ENCODE measurements at places on chromosomes 5 and 9.

GRCh38 chr9:125440411-125440810 is 178.8 kb downstream of the GAPVD1 start:
- DNase-seq, result no peak

DNA sequence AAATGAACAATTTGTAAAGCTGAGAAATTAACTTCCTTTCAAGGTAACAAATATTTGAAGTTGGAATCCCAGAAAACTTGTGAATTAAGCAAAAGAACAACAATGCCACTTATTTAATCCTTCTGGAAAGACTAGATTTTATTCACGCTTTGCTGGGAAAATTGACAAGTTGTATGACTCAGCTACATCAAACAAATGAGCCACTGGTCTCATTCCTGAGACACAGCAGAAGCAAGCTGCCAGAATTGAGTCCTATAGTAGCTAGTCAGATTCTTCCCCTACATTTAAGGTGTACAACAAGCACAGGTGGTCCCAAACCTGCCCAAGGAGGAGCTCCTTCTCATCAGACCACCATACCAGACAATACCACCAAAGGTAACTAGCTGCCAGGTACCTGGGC is 280.7 kb downstream of the SPOCK1 start:
- DNase-seq, result no peak

GRCh38 chr9:127928676-127929624 is 1.6 kb downstream of the PIP5KL1 start:
- no peak for DNase-seq

DNA sequence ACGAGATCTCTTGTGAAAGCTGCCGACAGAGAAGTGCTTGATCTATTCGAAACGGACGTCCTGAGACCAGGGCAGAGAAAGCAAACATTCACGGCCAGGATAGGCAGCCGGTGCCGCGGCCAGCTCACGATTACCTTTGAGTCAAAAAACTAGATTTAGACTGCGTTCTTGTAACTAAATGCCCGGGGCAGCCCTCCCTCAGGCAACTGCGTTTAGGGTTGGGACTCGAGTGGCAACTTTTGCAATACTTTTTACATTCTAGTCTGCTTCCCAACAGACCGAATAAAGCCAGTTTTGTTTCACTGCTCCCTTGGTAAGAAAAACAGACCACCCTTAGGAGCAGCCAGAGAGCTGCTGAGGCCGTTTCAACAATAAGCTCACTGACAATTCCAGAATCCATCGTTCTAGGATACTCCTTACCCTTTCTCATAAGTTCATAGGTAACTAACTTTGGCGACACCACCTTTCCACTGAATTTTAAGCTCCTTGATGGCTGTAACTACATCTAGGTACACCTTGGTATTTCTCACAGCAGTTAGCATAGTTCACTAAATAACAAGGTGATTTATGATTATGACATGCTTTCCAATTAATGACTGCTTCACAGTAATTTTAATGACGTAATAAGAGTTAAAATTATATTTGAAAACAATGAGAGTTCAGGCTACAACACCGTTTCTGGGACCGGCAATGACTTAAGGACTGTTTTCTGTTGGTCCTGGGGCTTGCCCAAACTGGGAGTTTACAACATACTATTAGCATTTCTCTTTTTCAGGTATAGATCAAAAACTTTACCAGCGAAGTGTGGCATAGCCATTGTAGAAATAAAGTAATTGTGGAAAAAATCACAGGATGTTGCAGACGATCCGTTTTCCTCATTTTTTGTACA is 899 bp upstream of the RAPGEF6 start:
- DNase-seq, result no peak

- no peak for DNase-seq
Observed at GRCh38 chr9:72627956-72628540, 106.6 kb downstream of the TMC1 start.

DNA sequence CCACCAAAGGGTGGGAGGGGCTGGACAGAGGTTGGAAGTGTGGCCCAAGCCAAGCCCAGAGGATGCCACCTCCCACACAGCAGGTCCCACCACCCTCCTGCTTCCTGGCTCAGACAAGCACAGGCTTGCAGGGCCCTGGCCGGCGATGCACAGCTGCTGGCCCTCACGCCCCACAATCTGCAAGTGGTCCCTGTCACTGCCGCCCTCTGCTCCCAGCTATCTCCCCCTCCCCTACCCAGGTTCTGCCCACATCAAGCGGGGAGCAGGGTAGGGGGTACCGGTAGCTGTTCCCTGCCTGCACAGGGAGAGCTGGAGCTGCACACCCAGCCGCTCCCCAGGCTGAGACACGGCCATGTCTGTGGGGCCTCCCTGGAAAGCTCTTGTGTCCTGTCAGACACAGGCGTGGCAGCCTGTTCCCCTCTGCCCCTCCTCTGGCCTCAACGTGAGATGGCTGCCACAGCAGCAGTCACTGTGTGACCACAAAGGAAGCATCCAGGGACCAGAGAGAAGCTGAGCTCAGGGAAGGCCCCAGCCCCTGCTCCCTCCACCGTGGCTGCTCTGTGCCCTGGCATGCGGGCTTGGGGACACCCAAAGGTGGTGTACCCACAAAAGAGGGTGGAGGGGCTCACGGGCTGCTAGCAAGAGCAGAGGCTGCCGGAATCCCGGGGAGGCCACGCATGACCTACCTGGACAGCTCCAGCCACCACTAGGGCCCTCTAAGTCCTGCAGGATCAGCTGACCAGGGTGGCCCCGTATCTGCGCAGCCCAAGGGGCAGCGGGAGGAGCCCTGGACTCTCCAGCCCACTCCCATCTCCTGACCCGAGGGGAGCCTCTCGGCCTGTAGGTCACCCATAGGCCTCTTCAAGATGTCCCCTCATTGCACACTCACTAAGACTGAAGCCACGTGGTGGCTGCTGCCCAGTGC is 10.9 kb upstream of the ZDHHC11 start:
- DNase-seq, result no peak

GRCh38 chr5:35029333-35029732 is 18.4 kb downstream of the AGXT2 start:
- no peak for DNase-seq

- DNase-seq, result no peak
Observed at GRCh38 chr5:17720071-17720470, 85.8 kb downstream of the TAF11L14 start.

GRCh38 chr5:13601112-13601511 is 343.4 kb downstream of the DNAH5 start:
- DNase-seq, result no peak

DNA sequence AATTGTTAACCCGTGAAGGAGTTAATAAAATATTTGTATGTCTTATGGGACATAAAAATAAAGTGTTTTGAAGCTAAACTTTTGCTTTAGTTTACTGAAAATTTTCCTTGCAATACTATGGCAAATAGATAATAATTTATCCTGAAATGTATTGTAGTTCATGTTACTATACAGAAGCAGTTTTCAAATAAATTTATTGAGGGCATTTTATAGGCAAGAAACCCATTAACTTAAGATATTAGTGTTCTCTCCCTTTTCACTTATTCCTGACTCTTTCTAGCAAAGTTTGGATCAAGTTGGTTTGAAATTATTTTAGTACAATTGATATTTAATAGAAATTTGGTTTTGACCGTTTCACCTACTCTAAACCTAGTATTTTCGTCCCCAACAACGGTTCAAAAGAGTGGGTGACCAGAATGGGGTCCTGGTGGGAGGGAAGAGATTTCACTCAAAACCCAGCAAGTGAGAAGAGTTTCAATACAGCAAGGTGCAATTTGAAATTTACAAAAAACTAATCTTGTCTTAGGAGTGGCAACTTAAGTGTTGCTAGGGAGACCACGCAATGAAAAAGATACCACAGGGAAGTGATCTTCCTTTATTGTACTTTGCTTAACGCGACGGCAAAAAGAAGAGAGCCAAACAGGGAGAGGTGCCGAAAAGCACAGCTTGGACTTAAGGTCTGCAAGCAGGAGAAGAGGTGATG is 28.4 kb downstream of the NR2F1 start:
- DNase-seq, result no peak

- DNase-seq, result no peak
Observed at GRCh38 chr9:85339338-85339737, 402.4 kb downstream of the AGTPBP1 start.

DNA sequence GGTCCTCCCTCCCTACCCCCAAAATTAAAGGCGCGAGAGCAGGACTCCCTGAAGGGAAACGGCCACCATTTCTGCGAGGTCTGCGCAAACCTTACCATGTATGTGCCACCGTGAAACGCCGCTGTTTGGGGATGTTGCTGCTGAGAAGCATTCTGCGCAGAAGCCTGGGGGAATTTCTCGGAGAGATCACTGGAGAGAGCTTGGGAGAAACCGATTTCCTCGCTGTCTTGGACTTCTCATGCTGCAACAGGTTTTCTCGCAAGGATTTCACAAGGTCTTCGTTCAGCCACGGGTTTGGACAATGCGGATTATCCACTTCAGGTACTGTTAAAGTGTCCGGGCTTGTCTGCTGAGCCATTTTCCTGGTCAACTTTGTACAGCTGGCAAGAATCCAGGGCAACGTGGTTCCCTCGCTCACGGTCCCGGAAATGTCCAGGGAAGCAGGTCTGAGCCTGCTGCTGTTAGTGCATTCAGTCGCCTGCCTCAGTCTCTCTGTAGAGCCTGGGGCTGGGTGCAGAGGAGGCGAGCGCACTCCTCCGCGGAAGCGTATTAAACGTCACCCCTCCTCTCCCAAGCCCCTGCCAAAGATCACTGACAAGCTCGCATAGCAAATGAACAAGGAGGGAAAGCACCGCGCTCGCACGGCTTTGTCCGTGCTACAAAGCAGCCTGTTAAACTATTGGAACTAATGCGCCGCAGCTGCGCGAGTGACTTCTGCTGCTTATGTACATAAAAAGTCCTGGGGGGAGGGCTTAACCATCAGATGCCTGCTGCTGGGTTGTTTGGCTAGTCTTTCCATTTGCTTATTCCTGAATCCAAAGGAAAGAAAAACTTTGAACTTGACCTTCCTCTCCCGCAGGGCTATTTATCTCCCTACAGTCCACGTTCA is 125.1 kb downstream of the PDE4D start:
- DNase-seq, result no peak

DNA sequence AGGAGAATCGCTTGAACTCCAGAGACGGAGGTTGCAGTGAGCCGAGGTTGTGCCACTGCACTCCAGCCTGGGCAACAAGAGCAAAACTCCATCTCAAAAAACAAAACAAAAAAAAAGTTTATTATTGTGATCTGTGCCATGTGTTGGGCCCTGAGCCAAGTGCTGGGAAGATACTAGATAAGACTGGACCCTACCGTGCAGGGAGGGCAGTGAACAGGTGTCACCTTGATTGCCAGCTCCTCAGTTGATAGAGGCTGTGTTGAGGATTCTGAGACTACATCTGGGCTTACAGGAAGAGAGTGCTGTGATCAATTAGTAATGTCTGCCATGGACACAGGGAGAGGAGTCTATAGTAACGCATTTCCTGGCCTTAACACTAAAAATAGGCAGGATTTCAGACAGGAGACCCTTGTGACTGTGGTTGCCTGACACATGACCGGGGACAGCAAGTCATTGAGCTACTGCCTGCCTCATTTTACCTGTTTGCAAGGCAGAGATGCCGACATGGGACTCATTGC is 201.5 kb downstream of the C9orf50 start:
- DNase-seq, result no peak

GRCh38 chr9:15357050-15357653 is 50.1 kb upstream of the TTC39B start:
- DNase-seq, result no peak

GRCh38 chr5:36492984-36493654 is 113.3 kb upstream of the SLC1A3 start:
- DNase-seq, result no peak

Data from activated CD8-positive, alpha-beta memory T cell treated with anti-CD3 and anti-CD28 coated beads, Interleukin-2, amount 10 ng/mL, durations not matched to agents 7 days and 5 days (primary cell).